ENCODE measurements at places on chromosomes 3 and 15.
A peak's percentile ranks its signal among the peaks of the same experiment; 100 is the strongest.

GRCh38 chr3:193814166-193814892 is 221.3 kb downstream of the OPA1 start:
- peaks cover 41% of the 10 kb centered on the region for H3K4me1 ChIP-seq
- no peak for DNase-seq
- no peaks in the 10 kb centered on the region for H3K27me3 ChIP-seq
- peaks cover 3% of the 10 kb centered on the region for H3K36me3 ChIP-seq
- H3K4me3 ChIP-seq, result no peak overlapping the region

- H3K27me3 ChIP-seq, result peaks cover 65% of the 10 kb centered on the region
- peak within 1 kb of the TSS; percentile 82 for H3K4me3 ChIP-seq
- peak; percentile 76 for DNase-seq
- H3K4me1 ChIP-seq, result no peaks in the 10 kb centered on the region
These were observed at the start of gene IQSEC1 for GRCh38 chr3:13073326-13074005. Gene IQSEC1 (minus strand): TSS chr3:13073429. CDS start chr3:13073014, 415 bp downstream.

- no peak for DNase-seq
- H3K4me1 ChIP-seq, result peaks cover 6% of the 10 kb centered on the region
- no peaks in the 10 kb centered on the region for H3K36me3 ChIP-seq
- H3K27me3 ChIP-seq, result no peaks in the 10 kb centered on the region
These were observed 82.9 kb downstream of the FSIP1 start for GRCh38 chr15:39699516-39700374.

- H3K4me3 ChIP-seq, result no peak overlapping the region
- DNase-seq, result no peak
- no peaks in the 10 kb centered on the region for H3K27me3 ChIP-seq
- no peaks in the 10 kb centered on the region for H3K4me1 ChIP-seq
These were observed 102.0 kb upstream of the GADL1 start for GRCh38 chr3:30996467-30996866.

- H3K27ac ChIP-seq, result no peak overlapping the region
- H3K27me3 ChIP-seq, result no peaks in the 10 kb centered on the region
- H3K36me3 ChIP-seq, result no peaks in the 10 kb centered on the region
These were observed 82.2 kb downstream of the C3orf70 start for GRCh38 chr3:185070491-185071286.

DNA sequence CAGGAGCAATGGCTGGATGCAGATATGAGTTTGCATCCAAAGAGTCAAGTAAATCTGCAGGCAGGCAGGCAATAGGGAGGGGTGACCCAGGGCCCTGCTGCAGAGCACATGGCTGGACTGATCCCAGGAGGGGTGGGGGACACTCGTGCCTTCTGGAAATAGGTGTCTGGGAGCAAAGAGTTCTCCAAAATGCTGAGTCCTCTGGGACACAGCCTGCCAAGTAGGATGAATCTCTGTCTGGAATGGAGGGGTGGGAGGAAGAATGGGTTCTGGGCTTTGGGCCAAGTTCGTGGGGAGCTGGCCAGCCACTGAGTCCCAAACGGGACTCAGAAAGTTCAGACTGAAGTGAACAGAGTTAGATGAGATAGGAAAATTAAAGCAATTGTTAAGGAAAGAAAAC is 214.5 kb downstream of the MTHFS start:
- no peaks in the 10 kb centered on the region for H3K4me1 ChIP-seq
- DNase-seq, result no peak
- H3K4me3 ChIP-seq, result no peak overlapping the region
- peaks cover 5% of the 10 kb centered on the region for H3K27me3 ChIP-seq
- H3K36me3 ChIP-seq, result no peaks in the 10 kb centered on the region

GRCh38 chr3:194168994-194169393 is 33.0 kb downstream of the HES1 start:
- no peak overlapping the region for H3K27ac ChIP-seq
- H3K4me1 ChIP-seq, result peaks cover 53% of the 10 kb centered on the region
- H3K4me3 ChIP-seq, result no peak overlapping the region
- no peaks in the 10 kb centered on the region for H3K36me3 ChIP-seq
- H3K27me3 ChIP-seq, result no peaks in the 10 kb centered on the region

- peaks cover 4% of the 10 kb centered on the region for H3K4me1 ChIP-seq
- H3K27me3 ChIP-seq, result peaks cover 54% of the 10 kb centered on the region
- H3K27ac ChIP-seq, result no peak overlapping the region
- H3K4me3 ChIP-seq, result no peak overlapping the region
- no peak for DNase-seq
- no peaks in the 10 kb centered on the region for H3K36me3 ChIP-seq
These were observed 62.3 kb upstream of the GATA2 start for GRCh38 chr3:128555098-128555825.

- no peak overlapping the region for H3K4me3 ChIP-seq
- no peaks in the 10 kb centered on the region for H3K36me3 ChIP-seq
- peaks cover 34% of the 10 kb centered on the region for H3K4me1 ChIP-seq
- H3K27me3 ChIP-seq, result no peaks in the 10 kb centered on the region
These were observed 20.9 kb downstream of the FBLN2 start for GRCh38 chr3:13569641-13570390.

GRCh38 chr3:98780343-98780742 is 17.2 kb downstream of the ST3GAL6 start:
- peaks cover 2% of the 10 kb centered on the region for H3K4me1 ChIP-seq
- DNase-seq, result no peak
- H3K27me3 ChIP-seq, result no peaks in the 10 kb centered on the region
- H3K27ac ChIP-seq, result no peak overlapping the region
- H3K4me3 ChIP-seq, result no peak overlapping the region
- peaks cover 19% of the 10 kb centered on the region for H3K36me3 ChIP-seq
